Type B pancreatic cell (in vitro differentiated cells): ENCODE measurements at places on chromosomes 6 and 20. TPM values are rescaled to one million over a fixed set of nuclear protein-coding genes. Genes with fewer than 3 reads are reported as not detected.

Gene NKX2-4
- not detected in 2 replicates for total RNA-seq

Gene MAFB
- 104 and 114 TPM in 2 replicates for total RNA-seq

Gene RBPJL
- not detected in 2 replicates for total RNA-seq

Gene CLIC1
- 294 and 381 TPM in 2 replicates for total RNA-seq

Gene DEFB132
- total RNA-seq: not detected in 2 replicates

DNA sequence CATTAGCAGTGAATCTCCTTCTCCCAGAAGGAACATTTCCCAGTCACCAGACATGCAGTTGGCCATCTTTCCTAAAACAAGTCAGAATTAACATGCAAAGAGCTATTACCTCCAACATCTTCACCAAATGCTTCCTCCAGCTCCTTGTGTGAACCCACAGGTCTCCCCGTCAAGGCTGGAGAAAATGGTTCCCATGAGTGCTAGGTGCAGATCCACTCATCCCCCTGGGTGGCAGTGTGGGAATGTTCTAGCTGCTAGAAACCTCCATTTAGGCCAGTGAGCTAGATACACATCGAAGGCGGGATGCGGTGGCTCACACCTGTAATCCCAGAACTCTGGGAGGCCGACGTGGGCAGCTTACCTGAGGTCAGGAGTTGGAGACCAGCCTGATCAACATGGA lies 603.9 kb upstream of the SLC35B3 start:
- no peak for DNase-seq

DNA sequence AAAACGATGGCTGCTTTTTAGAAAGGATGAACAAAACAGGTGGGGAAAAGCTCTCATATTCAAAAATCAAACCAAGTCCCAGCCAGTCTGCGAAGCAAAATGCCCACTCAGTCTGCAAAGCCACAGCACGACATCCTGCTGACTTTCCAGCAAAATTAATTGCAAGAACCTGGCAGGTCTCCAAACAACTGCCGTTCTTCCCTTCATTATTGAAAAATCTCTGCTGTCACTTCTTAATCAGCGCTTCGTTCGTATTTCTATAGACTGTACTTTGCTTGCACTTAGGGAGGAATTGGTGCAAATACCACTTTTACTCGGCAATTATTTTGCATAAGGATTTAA lies 222.4 kb downstream of the CBLN4 start:
- DNase-seq: no peak

DNA sequence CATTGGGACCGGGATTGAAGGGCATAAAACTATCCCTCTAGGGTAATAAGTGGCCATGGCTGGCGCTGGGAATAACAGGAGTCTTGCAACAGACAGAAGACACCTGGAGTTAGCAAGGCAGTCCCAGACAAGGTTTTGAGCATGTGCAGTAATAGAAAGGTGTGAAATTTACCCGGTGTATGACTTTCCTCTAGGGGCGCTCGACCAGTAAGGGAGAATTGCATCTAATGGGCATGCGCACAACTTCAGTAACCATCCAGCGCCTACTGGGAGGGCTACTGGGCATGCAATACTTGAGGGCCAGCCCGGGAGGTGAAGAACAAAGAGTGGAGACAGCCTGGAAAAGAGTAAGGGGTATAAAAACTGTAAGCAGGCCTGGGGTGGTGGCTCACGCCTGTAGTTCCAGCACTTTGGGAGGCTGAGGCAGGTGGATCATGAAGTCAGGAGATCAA lies 32.7 kb downstream of the SERPINB6 start:
- peak; percentile 36 for DNase-seq

GRCh38 chr20:33480048-33480447 lies 9.8 kb upstream of the CBFA2T2 start:
- DNase-seq: no peak

DNA sequence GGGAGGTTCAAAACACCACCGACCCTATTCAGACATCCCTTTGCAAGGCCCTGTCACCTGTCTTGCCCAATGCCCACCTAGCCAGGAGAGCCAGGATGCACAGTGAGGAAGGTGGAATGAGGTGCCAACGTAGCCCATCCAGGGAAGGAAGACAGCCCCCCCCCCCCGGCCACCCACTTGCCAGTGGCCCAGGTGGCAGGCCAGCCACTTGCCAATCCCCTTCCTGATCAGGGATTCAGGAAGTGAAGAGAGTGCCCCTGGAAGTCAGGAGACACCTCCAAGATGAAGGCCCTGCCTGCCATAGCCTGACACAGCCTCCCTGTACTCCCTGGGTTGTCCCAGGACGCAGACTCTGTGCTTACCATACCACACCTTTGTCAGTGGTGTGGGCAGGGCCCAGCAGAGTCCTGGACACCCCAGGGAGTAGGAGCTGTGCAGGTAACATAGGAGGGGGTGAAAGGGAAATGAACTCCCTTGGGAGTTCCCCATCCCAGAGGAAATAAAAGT lies 54.7 kb downstream of the MRPL14 start:
- no peak for DNase-seq

GRCh38 chr6:134247231-134247833 lies 70.6 kb downstream of the SGK1 start:
- no peak for DNase-seq

- DNase-seq: no peak
Observed at GRCh38 chr20:47847884-47848485, 62.7 kb upstream of the SULF2 start.

DNA sequence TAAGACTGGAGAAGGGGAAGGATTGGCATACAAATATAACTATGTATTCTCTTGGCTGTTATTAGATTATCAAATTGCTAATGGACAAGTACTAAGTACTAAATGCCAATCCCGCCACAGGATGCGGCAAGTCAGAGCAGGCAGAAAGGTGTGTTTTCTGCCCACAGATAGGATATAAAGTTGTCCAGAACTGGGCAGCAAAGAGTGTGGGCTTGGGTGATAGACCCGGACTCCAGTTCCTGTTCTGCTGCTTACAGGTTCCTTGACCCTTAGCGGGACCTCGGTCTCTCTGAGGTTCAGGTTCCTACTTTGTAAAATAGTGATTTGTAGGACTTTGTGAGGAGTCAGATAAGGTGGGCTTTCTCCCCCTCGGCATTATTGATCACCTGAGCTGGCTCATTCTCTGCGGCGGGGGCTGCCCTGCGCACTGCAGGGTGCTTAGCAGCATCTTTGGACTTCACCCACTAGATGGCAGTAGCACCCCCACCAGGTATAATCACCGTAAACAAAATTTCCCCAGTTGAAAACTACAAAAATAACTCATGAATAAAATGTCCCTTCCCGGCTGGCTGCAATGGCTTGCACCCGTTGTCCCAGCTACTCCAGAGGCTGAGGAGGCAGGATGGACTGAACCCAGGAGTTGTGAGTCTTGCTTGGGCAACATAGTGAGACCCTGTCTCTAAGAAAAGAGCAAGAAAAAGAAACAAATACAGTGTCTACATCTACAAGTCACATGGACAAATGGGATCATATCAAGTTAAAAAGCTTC lies 193.1 kb downstream of the DOK5 start:
- DNase-seq: no peak

DNA sequence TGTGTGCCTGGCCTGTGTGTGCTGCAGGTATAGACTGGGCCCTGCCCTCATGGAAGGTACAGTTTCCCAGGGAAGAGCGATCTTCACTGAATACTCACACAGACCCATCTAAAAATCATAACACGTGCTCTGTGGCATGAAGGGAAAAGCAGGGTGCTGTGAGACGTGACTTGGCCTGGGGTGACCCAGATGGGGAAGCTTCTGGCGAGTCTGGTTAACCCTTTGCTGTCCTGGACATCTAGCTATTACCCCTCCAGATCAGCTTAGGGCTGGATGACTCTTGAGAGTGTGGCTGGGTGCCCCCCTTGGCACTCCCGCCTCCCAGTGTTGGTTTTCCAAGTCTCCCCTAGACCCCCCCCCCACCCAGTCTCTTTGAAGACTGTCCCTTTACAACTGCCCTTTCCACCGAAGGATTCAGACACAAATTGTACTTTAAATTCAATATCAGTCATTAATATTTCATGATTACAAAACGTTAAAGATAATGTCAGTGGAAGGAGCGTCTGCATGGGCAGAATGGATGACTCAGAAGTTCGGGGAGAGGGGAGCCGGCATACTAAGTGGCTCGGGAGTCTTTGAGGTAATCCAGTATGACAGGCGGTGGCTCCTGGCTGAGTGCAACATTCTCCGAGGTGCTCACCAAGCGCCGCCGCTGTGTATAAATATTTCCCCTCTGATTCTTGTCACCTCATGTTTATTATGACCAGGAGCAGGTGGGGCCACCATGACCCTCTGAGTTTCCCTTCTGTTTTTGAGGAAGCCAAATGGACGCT lies 77.3 kb downstream of the CD40 start:
- no peak for DNase-seq

GRCh38 chr6:93177438-93177837 lies 241.9 kb downstream of the EPHA7 start:
- no peak for DNase-seq

DNA sequence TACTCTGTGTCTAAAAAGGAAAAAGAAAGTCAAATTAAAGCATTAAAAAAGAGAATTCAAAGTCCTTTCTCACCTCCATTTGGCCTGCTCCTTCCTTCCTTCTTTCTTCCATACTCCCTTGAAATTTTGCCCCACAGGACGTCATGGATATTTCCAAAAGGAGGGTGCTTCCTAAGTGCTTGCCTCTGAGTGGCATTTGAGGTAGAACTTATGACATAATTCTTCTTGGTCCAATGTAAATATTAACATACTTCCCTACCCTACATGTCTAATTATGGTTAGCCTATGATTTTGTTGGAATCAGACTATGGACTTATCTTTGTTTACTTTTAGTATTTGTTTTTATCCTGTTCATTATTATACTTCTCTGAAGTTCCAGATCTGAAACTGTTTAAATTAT lies 132.3 kb downstream of the PFDN4 start:
- no peak for DNase-seq

DNA sequence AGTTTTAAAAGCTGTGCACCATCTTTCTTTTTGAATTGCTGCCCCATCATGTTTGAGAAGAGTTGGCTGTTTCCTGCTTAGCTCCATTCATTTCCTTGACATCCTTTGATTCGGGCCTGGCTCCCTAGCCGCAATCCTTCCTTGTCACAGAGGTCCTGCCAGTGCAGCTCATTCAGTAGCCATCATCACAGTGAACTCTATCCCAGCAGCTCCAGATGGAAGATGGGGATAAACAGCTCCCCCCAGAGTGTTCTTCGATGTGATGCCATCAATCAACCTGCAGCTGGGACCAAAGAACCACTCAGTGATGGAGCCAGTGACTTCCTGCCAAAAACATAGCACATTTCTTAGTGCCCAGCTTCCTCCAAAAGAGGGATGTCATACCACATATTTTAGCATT lies 158.8 kb downstream of the FRK start:
- DNase-seq: no peak

DNA sequence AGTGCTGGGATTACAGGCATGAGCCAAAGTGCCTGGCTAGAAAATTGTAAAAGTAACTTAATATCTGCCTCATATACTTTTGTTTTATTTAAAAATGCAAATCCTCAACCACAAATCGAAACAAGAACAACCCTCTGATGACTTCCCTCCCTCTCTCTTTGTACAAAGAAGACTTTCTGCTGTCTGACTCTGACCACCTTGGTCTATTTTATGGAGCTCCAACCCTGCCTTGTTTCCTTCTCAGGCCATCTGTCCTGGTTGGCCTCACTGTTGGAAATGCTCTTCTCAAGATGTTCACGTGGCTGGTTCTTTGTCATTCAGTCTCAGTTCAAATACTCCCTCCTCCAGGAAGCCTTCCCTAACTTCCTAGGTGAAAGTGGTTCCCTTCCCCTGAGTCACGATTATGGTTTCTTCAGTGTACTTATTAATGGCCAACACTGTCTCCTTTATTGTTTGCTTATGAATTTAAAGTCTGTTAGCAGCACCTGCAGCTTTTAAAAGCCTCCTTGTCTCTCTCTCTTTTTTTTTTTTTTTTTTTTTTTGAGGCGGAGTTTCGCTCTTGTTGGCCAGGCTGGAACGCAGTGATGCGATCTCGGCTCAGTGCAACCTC lies 151.5 kb upstream of the SALL4 start:
- no peak for DNase-seq

GRCh38 chr6:31610968-31611367 lies 4.1 kb upstream of the AIF1 start:
- no peak for DNase-seq

DNA sequence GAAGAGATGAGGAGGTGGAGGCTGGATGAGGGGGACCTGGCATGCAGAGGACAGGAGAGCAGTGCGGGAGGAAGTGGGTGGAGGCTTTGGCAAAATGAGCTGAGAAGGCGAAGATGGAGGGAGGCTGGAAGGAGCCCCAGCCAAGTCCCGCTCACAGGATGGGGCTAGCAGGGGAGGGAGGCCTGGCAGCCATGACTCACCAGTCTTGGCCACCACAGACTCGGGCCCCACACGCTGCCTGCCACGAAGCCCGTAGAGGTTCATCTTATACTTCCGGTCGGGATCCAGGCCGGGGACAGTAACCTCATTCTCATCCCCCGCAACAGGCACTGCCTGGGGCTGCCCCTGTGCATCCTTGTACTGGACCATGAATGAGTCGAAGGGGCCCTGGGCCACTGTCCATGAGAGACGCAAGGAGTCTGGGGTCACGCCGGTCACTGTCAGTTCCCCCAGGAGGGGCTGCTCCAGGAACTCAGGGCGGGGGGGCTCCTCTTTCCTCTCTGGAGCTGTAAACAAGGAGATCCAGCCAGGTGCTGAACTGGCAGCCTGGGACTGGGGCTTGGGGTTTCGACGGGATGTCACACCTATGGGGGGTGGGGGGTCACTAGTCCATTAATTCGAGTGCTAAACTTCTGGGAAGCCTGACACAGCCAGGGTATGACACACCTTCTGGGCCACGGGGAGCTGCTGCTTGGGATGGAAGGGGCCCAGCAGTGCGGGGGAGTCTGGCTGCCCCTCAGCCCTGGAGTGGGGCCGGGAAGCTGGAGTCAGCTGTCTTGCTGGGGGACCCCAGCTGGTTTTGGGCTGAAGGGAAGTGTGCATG lies 27.8 kb downstream of the TNXB start:
- no peak for DNase-seq

DNA sequence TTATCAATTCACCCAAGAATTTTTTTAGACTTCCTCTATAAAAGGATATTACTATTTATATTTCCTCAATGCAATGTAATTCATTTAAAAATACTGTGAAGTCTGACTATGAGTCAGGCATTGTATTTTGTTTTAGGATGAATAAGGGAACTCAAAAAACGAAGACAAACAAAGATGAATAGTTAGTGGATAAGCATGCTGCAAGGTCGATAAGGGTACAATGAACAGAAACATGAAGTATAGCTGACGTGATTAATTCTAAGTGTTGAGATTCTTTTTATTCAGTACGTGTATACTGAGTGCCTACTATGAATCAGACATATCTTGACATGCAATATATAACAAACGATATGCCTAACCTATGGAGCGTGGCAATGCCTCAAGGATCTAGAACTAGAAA lies 105.4 kb downstream of the PDE10A start:
- no peak for DNase-seq
